NCI-H2227 treated with DMSO at 0.1 percent for 48 hours (cell line): ENCODE measurements at places on chromosomes 5 and 9.

GRCh38 chr9:112000743-112001142 is 104.1 kb downstream of the UGCG start:
- DNase-seq: no peak

- no peak for DNase-seq
Observed at GRCh38 chr9:92122061-92122460, 6.8 kb upstream of the SPTLC1 start.

DNA sequence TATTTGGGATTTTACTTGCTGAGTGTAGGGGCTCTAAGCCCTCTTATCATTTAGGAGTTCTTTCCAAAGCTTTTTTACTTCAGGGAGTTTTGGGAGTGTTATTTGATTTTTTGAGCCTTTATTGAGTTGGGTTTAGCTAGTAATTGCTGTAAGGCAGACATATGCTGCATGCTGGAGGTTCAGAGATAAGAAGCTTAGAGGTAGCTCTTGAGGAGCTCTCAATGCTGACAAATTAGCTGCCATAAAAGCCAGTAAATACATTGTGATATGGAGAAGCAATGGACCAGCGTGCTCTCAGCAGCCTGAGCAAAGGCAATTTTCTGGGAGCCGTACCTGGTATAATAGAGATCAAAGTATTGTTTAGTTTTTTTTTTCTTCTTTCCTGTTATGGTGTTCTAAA is 11.6 kb downstream of the ARHGEF28 start:
- DNase-seq: peak; percentile 70

DNA sequence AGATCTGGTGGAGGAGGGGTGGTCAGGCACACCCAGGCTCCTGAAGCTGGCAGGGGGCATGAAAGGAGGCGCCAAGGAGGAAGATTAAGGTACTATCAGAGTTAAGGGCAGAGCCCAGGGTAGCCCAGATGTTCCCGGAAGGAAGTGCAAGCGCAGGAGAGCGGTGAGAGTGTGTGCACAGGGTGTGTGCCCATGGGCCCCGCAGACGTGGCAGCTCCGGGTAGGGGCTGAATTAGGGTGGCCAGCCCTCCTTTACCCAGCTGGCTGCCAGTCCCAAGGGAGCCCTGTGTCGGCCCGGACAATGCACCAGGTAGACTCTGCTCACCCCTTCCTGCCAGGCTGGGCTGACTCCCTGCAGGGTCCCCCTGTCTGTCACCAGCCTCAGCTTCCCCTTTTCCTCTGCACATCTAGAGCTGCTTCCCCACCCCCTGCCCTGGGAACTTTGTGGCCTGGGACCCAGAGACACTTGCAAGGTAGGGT is at the start of gene SMIM33:
Gene SMIM33, plus strand, starts transcription at position 184 of the 480 bp plus-strand sequence. Its CDS starts 118 bp downstream, at position 302.
- no peak for DNase-seq

DNA sequence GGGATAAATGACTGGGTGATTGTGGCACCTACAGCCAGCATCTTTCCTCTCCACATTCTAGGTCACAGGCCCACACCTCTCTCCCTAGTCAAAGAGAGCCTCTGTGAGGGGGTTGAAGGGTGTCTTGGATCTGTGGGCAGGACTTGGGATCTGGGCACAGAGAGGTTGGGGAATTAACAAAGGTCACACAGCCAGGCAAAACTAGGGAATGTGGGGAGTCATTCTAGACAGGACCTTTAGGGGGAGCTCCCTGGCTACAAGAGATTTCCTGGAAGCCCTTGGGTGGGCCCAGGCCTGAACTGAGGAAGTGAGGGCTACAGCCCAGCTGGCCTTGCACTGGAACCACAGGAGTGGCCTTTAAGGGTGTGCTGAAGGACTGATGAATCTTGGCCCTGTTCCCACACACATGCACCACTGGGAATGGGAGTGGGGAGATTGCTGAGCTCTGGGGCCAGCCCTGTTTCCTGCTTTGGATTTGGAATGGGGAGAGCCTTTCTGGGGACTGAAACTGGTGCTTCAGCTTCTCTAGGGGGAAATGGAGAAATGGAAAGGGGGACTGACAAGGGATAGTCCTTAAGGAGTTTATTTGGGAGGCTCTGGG is 12.4 kb upstream of the CXXC5 start:
- DNase-seq: no peak

DNA sequence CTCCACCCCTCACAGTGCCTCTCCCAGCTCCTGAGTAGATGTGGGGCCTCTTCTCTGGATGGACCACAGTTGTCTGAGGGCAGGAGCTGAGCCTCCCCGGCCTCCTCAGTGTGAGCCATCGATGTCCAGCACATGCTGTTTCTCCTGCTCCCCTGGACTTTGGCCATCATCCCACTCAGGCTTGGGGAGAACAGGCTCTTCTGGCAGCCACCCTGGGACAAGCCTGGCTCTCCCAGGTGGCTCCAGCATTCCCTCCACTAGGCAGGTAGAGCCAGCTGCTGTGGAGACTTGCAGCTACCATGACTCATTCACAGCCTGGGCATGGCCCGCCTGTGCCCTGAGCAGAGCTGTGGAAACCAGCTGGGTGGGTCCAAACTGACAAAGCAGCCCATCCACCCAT is 77.0 kb downstream of the CSNK1A1 start:
- DNase-seq: no peak

- no peak for DNase-seq
Observed at GRCh38 chr9:70696694-70697335, 282.4 kb upstream of the KLF9 start.

- no peak for DNase-seq
Observed at GRCh38 chr5:129858131-129858675, 46.1 kb upstream of the CHSY3 start.

DNA sequence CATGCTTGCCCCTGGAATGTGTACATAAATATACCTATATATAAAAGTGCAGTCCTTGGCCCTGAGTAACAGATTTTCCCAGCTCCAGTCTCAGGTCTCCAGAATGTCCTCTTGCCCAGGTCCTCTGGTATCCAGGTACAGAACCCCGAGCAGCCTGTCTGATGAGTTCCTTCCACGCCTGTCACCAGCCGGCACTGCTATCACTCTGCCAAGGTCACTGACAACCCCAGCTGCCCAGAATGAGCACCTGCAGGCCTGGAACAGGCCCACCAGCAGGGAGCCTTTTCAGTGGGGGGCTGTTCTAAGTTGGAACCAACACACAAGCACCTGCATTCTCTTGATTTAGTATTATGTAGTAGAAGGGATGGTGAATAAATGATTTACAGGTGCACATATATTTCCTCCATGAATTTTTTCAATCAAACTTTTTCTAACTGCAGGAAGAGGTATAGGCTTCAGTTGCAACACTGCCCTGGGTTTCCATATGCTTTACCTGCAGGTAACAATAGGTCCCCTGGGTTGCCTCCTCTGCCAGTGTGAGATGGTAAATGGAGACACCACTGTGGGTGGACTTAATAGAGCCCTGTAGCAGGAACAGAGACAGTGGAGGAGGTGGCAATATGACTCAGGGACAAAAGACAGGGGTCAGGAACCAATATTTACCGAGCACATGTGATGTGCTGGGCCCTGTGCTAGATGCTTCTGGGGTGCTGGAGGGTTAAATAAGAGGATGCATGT is 291.9 kb downstream of the SPOCK1 start:
- no peak for DNase-seq

DNA sequence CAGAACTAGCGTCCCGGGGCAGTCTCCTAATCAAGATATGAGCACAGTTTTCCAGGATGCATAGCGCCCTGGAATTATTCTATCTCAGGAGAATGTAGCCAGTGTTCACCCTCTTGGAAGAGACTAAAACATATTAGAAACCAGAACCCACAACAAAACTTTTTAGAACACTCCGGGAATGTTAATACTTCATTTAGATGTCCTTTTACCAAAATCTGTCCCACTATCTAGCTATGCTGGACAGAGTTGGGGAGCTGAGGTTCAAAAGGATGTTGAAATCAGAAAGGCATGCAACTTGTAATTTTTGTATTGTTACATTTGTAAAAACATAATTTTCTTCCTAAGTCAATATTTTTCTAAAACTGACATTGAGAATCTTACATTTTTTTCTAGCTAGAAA is 386.5 kb upstream of the RFX3 start:
- no peak for DNase-seq

GRCh38 chr5:57417971-57418370 is 64.6 kb downstream of the ACTBL2 start:
- DNase-seq: no peak

GRCh38 chr9:70438341-70438928 is 24.0 kb upstream of the KLF9 start:
- peak; percentile 19 for DNase-seq

GRCh38 chr9:122846371-122846940 is 18.1 kb upstream of the PDCL start:
- no peak for DNase-seq

DNA sequence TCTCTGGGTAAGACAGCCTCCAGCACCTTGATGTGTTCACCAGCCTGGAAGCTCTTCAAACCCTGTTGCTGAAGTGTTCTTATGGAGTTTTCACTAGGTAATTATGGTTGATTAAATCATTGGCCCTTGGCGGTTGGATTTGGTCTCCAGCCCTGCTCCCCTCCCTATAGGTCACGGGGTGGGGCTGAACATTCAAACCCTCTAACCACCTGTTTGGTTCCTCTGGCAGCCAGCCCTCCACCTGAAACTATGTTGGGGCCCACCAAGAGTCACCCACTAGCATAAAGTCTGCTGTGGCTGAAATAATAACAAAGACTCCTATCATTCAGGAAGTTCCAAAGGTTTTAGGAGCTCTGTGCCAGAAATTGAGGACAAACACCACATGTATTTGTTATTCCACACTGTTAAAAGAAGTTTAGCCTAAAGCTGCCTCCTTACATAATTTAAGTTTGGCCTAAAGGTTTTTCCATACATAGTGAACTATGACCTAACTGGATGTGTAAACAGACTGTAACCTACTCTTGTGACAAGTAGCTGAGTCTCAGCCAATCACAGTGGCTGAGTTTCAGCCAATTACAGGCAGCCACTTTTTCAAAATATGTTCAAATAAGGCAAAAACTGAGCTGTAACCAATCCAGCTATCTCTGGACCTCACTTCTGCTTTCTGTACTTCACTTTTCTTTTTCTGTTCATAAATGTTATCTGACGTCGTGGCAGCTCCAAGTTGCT is 34.8 kb downstream of the TMEM252 start:
- DNase-seq: no peak

DNA sequence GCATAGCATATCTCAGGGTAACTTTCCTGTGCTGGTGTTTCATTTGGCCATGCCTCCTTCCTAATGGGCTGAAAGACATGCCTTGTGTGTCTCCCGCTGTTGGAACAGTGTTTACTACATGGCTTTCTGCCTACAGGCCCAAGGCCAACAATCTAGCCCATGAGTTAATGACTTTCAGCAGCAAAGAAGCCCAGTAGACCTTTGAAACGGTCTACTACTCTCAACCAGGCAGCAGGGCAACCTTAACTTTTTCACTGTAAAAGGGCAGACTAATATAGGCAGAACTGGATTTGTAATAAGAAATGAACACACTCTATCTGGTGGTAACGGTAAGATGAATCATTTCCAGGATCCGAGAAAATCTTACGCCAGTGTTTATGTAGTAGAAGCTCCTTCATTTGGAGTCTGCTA is 21.0 kb downstream of the C5orf15 start:
- DNase-seq: no peak

- DNase-seq: no peak
Observed at GRCh38 chr5:10409504-10409903, 32.2 kb upstream of the ROPN1L start.

DNA sequence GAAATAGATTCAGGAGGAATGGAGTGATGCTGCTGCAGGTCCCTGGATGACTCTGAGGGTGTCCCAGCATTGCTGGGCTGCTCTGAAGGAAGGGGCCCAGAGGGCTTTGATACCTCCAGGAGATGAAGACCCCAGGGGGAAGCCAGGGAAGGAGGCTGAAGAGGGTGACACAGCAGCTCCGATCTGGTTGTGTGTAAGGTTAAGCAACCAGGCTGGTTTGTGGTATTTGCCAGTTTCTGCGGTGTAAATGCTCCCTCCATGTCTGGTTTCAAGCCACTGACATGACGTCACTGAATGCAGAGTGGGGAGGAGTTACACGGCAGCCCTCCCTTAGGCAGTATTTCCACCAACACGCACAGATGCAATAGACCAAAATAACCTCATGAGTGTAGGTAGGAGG is 40.0 kb upstream of the ORM1 start:
- DNase-seq: peak; percentile 1

DNA sequence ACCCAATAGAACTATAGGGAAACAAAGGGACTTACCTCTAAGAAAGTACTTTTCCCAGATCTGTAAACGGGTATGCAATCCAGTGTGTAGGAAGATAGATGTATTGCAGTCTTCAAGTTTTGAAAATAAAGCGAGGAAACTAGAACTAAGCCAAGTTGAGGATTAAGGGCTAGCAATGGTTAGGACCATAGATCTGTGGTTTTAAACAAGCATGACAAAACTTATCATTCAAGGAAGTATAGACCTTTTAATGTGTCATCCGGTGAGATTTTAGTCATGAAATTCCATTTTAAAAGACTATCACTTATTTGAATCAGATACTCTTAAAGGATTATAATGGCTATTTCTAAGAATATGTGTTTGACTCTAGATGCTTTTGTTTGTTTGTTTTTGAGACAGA is 20.5 kb downstream of the CD274 start:
- no peak for DNase-seq
